ENCODE measurements at places on chromosomes 3 and 15.
A peak's percentile ranks its signal among the peaks of the same experiment; 100 is the strongest.

DNA sequence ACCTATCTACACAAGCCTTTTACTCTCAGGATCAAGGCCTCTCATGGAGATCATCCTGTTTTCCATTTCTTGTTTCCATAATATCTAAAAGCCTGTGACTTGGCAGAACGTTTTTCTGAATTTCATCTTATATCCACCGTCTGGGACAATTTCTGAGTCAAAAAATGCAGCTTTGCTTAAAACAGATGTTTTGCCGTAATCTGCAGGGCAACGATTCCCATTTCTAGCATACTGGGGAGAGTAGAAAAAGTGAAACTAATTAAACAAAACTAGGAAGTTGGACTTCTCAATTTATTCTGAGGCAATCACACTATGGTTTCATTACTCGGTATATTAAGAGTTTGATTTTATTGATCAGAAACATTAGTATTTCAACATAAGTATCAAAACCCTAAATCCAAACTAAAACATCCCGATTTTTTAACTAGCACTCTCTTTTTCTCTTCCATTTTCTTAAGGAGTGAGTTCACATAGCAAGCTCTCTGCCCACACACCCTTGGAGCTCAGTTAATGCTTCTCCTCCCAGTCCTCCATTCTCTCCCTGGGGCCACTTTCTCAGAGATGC is 33.6 kb downstream of the SPATA12 start:
- no peak for DNase-seq

- no peak for DNase-seq
Measured at GRCh38 chr3:80688814-80689213, 921.0 kb upstream of the ROBO1 start.

- DNase-seq: no peak
Measured at GRCh38 chr3:37826502-37826901, 35.2 kb upstream of the CTDSPL start.

GRCh38 chr3:42823351-42823750 is 14.1 kb downstream of the ACKR2 start:
- DNase-seq: no peak

- no peak for DNase-seq
Measured at GRCh38 chr3:24088782-24089181, 143.7 kb downstream of the NR1D2 start.

GRCh38 chr3:60431599-60431958 is 819.7 kb downstream of the FHIT start:
- DNase-seq: no peak

DNA sequence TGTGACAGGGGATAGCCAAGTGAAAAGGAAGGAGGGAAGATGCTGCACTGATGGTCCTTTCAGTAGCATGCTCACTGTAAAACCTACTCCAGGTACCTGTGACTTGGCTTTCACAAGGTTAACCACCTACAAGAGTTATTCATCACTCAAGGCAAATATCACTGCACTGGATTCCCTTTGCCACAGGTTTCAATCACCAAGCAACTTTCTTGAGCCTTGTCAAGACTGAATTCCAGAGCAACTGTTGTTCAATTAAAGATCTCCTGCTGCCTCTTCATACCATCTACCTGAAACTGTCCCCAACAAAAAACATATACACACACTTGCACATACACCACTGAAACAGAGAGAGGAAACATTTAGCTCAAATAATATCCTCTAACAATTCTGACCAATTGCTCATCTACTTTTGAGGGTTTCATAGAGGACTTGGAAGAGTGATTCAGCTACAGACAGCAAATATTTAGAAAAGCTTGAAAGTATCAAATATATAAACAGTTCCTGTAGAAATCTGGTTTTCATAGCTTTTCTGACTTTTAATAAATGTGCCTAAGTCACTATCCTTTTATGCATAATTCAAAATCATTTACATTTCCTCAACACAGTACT is 6.5 kb downstream of the IGF2BP2 start:
- no peak for DNase-seq

DNA sequence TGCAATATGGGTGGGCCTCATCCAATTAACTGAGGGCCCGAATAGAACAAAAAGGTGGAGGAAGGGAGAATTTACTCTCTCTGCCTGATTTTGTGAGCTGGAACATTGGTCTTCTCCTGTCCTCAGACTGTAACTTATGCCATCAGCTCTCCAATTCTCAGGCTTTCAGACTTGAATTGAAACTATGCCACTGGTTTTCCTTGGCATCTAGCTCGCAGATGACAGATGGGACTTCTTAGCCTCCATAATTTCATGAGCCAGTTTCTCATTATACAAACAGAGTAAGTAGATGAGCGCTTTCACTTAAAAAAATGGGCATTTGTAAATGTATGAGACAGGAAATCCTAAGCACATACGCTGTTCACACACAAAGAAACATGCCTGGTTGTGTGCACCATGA is 8.7 kb upstream of the PTX3 start:
- no peak for DNase-seq

GRCh38 chr15:48966595-48967301 is 3.0 kb upstream of the SHC4 start:
- DNase-seq: peak; percentile 32

DNA sequence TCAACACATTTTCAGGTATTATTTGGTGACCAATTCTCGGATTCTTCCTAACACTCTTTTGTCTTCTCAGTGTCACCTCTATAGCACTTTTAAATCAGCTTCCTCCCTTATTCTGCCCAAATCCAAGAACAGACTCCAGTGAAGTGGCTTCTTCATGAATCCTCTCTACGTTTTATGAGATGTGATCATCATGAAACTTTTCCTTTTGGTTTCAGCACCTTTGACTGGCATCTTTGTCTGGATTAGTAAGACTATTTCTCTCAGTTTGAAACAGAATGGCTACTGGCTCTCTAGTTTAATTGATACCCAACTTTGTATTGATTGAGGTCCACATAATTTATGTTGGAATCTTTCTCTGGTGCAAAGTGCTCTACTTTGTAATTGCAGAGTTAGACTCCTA is 45.6 kb downstream of the CMC1 start:
- DNase-seq: no peak

- no peak for DNase-seq
Measured at GRCh38 chr3:189622629-189623028, 8.6 kb upstream of the TP63 start.

- no peak for DNase-seq
Measured at GRCh38 chr3:185460719-185461350, 38.0 kb downstream of the TMEM41A start.

GRCh38 chr3:157109267-157110141 is 50.4 kb downstream of the CCNL1 start:
- no peak for DNase-seq

- no peak for DNase-seq
Measured at GRCh38 chr3:183968666-183969245, 48.9 kb downstream of the ABCC5 start.

DNA sequence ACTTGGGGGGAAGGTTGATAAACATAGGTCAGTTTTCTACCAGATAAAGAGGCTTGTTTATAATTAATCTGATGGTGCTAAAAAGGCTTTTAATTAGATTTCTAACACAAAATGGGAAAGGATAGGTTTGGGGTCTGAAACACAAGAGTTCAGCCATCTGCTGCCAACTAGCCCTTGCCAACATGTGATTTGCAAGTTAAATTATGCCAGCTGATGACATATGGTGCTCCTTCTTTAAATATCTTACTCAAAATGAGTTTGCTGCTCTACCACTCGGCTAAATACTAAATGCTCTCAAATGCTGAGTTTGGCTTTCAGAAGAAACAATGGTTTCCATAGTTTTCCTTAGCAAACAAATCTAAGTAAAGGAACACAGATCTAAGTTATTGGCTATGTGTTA is 557.8 kb upstream of the CCDC54 start:
- no peak for DNase-seq

- DNase-seq: no peak
Measured at GRCh38 chr3:140449413-140450256, 228.2 kb upstream of the TRIM42 start.

- DNase-seq: no peak
Measured at GRCh38 chr15:62953496-62954045, 89.0 kb upstream of the TPM1 start.

DNA sequence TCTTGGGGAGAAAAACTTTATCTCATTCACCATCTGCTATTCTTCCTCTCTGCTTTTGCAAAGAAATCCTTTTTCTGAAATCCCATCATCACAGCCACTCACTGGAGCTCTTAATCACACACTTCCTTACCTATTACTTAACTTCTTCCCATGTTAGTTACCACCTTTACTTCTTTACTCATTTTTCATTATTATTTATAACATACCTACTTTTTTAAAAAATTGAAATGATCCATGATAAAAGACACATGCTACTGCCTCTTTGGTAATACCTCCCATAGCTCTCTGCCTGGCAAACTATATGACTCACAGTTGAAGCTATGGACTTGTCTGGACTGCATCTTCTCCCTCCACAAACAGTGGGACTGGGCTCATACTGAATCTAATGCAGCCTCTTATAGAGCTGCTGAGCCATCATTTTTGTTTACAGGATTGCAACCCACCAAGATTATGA is 150.3 kb downstream of the TNIK start:
- DNase-seq: no peak

DNA sequence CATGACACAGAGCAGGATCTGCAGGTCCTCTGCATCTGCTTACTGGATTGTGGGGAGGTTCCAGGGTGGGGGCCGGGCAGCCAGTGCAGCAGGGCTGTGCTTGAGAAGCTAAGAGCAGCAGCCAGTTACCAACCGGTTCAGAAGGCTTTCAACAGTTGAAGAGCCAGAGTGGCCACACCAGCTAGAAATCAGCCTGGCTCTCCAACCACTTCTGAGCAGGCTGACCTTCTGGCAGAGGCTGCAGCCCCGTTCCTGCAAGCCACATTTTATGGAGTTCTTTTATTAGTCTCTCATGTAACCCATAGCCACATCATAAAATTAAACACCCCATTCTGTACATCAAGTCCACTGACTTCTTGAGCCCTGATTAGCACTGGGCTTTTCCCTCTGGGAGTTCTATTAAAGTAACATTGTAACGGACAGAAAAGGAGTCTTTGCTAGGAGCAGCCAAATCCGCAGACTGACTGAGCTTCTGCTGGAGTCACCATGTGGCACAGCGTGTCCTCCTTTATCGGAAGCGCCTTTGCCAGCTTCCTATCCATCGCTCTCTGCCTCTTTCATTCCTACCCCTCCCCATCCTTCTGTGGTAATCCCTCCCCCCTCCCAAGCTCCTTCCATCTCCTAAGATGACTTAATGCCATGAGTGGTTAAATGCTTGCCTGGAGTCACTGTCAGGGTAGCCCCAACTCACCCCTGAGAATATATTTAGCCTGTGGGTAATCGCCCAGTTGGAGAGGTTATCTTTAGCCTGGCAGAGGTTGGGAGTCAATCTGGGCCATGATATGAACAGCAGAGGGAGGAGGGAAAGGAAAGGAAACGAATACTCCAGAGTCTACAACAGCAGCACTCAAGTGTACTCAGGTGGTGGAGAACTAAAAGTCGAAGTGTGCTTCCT is 138.5 kb upstream of the HES1 start:
- DNase-seq: no peak

DNA sequence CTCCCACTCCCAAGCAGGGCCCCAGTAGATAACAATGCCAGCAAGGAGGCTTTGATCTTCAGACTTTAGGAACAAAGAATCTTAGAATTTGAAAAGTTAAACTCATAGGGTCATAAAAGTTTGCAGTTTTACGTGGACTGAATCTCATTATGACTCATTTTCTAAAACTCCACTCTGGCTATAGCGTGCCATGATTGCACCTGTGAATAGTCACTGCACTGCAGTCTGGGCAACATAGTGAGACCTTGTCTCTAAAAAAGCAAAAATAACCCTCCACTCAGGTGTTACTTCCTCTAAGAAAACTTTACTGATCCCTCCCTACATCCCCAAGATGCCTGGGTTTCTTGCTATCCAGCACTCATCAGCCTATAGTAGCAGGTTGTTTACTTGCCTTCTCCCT is 104.5 kb downstream of the IL20RB start:
- no peak for DNase-seq

DNA sequence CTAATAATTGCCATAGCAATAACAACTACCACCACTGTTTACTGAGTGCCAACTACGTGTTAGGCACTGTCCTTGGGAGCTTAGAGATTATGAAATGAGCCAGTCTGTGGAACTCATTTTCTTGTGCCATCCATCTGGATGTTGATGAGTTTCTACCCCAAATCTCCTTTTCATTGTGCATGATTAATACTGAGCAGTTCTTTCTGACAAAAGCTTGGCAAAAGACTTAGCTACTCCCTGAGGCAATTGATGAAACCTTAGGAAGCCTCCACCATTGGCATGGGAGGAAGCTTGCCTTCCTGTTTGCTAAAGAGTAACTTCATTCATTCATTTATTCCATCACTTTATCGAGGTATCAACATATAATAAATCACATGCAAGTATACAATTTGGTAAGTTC is 39.8 kb downstream of the PRICKLE2 start:
- no peak for DNase-seq

DNA sequence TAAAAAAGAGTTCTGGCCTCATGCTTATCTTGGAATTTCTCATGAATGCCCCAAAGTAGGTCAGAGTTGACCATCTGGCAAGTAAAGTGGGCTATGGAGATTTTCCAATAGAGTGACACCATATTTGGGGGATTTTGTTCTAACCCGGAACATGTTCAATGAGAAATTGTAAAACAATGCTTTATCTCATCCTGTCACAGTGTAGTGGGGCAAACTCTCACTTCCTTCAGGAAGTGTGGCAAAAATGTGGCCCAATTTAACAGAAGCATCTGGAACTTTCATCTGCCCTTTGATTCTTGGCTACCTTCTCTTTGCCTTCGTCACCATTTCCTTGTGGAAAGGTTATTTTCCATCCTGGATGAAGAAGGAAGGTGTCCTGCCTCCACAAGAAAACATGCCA is 70.8 kb downstream of the ADAMTS9 start:
- DNase-seq: no peak

DNA sequence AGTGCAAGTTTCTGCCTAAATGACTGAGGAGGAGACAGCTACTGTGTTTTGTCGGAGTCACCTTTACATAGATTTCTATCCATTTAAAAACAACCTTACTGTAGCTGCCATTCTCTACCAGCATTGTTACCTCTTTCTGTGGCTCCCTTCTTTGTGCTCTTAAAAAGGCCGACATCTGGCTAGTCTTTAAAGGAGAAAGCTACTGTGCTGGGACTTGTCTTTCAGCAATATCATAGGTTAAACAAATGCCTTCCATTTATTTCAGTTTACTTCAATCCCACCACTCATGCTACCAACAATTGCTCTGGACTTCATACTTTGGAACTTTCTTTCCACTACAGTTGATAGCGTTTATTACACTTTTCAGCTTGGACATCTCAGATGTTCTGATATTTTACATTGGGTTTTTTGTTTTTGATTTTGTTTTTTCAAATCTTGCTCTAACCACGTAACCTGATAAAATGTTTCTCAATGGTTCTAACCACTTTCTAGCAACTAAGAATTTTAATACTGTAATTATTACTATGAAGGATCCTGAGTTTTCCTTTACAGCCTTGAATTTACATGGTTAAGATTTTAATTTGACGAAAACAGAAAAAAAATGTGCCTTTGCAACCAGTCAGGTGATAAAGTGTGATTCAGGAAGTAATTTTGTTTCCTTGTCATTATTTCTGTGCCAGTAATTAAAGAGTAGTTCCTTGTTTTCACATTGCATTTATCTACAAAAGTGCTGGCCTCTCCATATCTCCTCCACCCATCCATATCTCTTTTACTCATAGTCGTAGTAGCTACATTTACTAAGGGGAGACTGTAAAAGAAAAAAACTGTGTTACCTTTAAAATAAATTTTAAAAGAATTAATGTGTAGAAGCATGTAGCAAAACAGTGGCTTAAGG is 1.3 kb upstream of the CBLB start:
- no peak for DNase-seq

Measured in activated CD4-positive, alpha-beta T cell treated with anti-CD3 and anti-CD28 coated beads, Interleukin-2, amount 50 U/mL, for 48 hours (primary cell).